GM12864 (cell line): ENCODE measurements at places on chromosomes 4 and X.

- DNase-seq, result no peak
Measured at GRCh38 chr4:188683571-188683970, 544.3 kb downstream of the TRIML1 start.

GRCh38 chr4:62394766-62395165 is 1194.6 kb downstream of the ADGRL3 start:
- DNase-seq, result no peak

DNA sequence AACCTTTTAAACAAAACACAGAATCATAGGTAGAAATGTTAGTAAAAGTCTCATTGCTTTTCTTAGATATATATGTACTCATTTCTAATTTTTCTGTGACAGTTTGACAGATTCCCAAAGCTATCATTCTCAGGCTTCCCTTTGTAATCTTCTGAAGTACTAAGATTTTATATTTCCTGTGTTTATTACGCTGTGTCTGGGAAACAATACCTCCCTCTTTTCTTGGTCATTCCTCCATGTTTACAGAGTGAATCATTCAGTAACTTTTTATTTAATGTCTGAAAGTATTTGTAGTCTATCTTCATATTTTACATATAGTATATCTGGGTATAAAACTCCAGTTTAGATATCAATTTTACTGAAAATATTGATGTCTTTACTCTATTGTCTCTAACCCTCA is 1826.3 kb upstream of the IGFBP7 start:
- DNase-seq, result no peak

- no peak for DNase-seq
Measured at GRCh38 chr4:7771056-7771455, 168.6 kb downstream of the AFAP1 start.

GRCh38 chrX:130652824-130653578 is 250.0 kb downstream of the ENOX2 start:
- DNase-seq, result no peak

DNA sequence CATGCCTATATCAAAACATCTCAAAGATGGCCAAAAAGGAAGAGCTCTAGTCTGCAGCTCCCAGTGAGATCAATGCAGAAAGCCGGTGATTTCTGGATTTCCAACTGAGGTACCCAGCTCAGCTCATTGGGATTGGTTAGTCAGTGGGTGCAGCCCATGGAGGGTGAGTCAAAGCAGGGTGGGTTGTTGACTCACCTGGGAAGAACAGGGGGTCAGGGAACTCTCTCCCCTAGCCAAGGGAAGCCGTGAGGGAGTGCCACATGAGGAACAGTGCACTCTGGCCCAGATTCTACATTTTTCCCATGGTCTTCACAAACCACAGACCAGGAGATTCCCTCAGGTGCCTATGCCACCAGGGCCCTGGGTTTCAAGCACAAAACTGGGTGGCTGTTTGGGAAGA is 57.3 kb upstream of the FGF16 start:
- DNase-seq, result no peak

DNA sequence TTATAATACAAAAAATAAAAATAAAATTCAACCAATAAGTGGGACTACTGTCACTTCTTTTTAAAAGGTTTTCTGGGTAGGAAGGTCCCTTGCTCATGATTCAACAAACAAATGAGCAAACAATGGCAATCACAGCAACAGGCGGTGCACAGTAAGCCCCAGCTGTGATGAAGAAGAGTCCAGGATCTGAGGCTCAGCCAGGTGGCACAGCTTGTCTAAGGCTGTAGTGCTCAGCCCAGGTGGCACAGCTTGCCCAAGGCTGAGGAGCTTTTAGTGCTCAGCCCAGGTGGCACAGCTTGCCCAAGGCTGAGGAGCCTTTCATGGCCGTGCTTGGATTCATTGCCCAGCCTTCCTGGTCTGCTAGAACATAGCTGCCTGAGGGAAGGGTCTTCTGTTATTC is 75.0 kb downstream of the ZFYVE28 start:
- DNase-seq, result no peak

DNA sequence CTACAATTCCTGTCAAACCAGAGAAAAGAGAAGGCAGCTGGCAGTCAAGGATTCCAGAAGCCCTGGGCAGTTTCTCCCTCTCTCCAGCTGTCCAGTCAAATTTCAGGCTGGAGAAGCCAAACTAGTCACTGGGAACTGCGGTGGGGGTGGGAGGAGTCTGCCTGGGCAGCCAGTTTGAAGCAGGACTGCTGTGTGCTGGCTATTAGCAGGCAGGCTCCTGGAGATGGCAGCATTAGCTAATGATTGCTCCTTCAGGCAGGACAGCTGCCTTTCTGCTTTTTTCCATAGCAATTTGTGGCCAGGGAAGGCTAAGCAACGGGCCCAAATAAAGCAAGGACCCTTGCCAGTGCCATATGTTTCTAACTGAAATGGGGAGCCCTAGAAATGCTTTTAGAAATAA is 44.7 kb upstream of the FGF13 start:
- no peak for DNase-seq

DNA sequence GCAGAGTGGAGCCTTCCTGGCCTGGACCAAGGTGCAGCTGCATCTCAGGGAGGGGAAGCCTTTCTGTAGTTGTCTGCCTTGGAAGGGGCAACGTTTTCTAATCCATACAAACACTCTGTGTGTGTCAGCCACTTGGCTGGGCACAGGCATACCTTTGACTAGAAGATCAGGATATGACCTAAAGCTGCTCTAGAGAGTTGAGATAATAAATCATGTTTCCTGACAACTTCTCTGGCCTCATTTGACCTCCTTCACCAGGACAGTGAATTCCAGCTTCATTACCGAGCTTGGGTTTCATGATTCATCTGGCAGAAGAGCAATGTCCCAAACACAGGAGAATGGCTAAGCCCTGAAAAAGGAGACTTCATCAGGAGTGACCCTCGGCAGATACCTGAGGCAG is 89.6 kb upstream of the KIT start:
- no peak for DNase-seq

DNA sequence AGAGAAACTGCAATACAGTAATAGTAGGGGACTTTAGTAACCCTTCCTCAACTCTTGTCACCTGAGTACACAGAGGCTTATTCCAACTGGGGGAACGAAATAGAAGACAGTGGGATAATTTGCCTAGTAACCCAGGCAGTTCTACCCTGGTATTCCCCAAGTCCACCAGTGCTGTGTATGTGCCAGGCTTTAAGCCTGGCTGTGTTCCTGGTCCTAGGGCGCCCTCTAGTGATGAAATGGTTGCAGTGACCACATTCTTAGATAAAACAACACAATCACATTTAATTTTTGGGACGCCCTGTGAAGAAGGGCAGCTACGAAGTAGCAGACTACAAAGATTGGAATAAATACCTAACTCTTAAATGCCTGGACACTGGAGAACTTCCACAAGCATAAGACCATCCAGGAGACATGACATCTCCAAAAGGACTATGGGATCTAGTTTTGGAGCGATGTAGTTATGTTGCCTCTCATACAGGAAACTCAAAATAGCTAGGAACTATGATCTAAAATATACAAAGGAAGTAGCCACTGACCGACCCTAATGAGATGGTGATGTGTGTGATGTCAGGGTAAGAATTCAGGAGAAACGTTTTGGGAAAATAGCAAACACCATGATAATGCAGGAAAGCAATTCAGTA is 288.5 kb upstream of the ZCCHC13 start:
- DNase-seq, result peak; percentile 13

GRCh38 chr4:55608591-55608990 is 16.5 kb upstream of the PDCL2 start:
- DNase-seq, result no peak

- DNase-seq, result no peak
Measured at GRCh38 chrX:50567636-50568035, 97.0 kb upstream of the DGKK start.

DNA sequence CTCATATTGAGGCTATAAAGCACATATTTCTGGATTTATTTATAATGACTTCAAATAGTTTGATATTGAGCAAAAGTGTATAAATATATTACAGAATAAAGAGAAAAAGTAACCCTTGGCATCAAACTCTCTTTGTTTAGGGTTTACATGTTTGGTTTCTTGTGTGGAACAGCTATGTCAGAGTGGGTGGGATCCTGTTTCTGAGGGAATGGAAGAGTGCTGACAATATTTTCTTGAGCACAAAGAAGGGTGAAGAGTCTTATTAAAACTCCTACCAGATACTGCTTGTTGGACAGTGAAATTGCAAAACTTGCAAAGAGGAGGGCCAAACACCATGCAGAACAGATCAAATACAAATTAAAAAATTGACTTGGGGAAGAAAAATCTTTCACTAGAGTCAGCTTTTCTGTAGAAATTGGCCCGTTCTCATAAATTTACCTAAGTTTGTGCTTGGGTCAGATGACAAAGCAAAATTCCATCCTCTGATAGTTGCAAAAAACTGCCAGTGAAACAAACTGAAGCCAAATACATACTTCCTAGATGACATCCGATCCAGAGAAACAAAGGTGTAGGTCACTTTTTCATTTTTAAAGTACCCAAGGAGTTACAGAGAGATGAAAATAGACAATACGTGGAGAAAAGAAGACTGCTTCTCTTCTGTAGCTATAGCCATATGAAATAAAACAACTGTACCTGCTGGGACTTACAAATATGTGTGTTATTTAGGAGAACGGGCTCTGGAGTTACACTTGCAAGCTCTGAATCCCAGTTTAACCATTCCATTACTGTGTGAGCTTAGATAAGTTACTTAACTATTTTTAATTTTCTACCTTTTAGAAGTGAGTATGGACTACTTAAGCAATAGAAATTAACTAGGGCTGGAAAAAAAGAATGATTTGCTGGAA is 133.3 kb downstream of the MAML3 start:
- no peak for DNase-seq

DNA sequence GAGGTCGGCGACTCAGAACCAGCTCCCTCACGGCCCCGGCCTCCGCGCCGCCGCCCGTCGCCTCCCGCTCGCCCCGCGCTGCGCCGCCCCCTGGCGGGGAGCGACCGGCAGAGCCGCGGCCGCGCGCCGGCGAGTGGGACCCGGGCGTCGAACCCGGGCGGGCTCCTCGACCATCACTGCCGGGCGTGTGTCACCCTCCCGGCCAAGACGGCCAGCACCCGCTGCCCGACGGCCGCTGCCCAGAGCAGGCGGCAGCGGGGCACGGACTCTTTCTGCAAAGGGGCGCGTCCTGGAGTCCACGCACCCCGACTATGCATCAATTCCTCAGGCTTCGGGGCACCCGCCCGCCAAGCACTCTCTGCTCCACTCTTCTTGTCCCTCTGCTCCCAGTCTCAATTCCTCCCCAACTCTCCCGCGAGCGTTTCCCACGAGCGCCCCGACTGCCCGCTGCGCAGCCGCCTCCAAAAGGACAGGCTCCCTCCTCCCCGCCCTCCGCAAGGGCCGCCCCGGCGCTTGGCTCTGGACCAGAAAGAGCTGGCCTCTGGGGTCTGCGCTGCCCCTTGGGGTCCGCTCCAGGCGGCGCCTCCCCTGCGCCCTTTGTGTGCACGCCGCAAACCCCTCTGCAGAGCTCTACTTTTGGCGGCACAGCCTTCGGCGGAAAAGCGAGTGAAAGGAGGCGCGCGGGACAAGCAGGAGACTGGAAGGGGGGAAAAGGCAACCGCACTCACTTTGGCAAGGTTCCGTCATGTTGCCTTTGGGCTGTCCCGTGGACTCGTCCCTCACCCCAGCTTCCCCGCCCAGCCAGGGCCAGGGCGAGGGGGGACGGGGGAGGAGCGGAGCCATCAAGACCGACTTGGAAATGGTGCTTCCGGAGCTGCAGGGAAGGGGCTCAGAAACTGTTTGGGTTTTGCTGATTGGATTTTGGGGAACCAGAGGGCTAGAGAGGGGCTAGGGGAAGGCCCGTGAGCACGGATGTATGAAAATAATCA is 1.0 kb downstream of the PDE5A start:
- DNase-seq, result no peak

DNA sequence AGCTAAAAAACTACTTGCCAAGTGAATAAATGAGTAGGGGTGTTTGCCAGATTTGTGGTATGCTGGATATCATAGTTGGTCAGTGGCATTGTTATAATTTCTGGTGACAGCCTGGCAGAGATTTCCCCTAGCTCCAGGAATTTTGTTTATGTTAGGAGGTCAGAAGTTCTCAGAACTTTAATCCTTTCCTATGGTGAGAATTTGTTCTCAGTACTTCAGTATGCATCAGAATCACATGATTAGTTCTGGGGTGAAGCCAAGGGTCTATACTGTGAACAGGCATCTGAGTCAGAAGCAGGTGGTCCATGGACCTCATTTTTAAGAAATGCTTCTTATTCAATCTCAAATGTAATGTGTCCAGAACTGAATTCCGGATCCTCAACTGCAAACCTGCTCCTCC is 10.5 kb downstream of the RASSF6 start:
- no peak for DNase-seq

DNA sequence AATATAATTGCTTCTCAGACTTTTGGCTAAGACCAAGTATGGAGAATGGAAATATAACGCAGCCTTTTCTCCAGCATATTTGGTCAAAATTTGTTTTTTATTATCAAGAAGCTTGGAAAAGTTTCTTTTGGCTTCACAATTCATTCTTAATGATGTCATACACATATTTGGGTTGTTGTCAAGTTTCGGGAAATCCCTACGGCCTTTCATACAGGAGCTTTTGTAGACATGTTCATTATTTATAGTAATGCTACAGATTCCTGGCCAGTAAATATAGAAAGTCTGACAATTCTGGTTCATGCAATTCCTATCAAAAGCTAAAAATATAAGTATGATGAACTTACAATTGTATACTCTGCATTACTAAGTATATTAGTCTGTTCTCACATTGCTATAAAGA is 112.9 kb downstream of the IRF2 start:
- DNase-seq, result no peak

- no peak for DNase-seq
Measured at GRCh38 chr4:179871726-179872125, 2371.5 kb upstream of the TENM3 start.

GRCh38 chrX:53319614-53320542 is 38.5 kb upstream of the IQSEC2 start:
- no peak for DNase-seq

GRCh38 chr4:1413687-1414479 is 7.6 kb upstream of the NKX1-1 start:
- DNase-seq, result no peak

- no peak for DNase-seq
Measured at GRCh38 chr4:142278663-142279062, 567.4 kb downstream of the INPP4B start.

DNA sequence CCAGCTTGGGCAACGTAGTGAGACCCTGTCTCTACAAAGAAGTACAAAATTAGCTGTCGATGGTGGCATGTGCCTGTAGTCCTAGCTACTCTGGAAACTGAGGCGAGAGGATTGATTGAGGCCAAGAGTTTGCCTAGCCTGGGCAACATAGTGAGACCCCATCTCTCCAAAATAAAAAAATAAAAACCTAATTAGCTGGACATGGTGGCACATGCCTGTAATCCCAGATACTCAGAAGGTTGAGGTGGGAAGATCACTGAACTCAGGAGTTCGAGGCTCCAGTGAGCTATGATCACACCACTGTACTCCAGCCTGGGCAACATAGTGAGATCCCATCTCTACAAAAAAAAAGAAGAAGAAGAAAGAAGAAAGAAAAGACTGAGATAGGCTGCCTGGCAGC is 17.4 kb downstream of the PLAC1 start:
- no peak for DNase-seq

DNA sequence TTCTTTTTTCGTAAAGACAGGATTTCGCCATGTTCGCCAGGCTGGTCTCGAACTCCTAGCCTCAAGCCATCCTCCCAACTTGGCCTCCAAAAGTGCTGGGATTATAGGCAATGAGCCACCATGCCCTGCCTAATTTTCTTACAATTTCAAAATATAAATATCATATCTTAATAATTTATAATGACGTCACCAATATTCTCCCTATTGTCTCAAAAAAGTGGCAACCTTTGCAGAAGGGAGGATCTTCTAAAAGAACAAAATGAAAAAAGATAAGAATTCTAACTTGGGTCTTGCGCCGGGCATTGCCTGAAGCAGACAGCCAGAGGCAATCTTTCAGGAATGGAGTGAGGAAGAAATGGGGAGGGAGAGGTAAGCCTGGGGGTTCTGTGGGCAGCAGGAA is 37.9 kb upstream of the WAS start:
- DNase-seq, result no peak
